Stimulated activated CD4-positive, alpha-beta T cell treated with anti-CD3 and anti-CD28 coated beads, Interleukin-1b, Interleukin-23, amount 100 ng/mL, for 1 hour (primary cell): ENCODE measurements at places on chromosomes 5 and 9.
A peak's percentile ranks its signal among the peaks of the same experiment; 100 is the strongest.

DNA sequence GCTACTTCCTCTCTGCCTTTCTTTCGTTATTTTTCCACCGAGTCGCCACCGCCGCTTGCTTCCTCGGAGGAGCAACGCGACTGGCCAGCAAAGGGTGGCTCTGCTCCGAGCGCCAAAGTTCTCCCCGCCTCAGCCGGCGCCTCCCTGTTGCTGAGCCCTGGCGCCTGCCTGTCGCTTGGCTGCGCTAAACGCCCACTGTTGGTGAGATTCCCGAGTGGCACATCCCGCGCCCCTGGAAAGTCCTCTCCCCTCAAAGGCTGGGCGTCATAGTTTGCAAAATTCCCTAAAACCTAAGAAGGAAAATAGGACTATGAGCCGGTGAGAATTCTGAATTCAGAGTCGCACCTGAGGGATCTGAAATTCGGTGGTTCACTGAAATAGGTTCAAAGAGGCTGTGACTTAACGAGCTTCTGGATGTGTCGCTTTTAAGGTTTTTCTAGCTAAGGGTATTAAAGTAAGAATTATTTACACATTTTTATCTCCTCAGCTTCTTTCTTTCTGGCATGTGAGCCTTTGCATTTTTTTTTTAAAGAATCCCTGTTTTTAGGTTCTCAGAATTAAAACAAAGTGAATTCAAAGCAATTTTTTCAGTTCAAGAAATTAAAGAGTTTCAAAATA lies at the start of gene GRIN3A:
Gene GRIN3A (minus strand): TSS at position 82 of the 618 bp plus-strand sequence. CDS start 668 bp downstream, outside the sequence.
- no peak for DNase-seq

DNA sequence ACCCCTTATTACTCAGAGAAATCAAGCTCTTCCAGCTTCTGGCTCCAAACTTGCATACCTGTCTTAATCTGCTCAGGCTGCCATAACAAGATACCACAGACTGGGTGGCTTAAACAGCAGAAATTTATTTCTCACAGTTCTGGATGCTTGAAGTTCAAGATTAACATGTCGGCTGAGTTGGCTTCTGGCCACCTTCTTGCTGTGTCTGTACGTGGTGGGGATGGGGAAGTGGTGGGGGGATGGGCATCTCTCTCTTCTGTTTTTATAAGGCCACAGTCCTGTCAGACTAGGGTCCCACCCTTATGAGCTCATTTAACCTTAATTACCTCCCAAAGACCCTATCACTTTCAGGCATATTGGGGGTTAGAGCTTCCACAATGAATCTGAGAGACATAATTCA lies 140.5 kb downstream of the SV2C start:
- no peak for DNase-seq

GRCh38 chr9:110837401-110838005 lies 168.9 kb downstream of the MUSK start:
- DNase-seq, result no peak

GRCh38 chr5:10533226-10533625 lies 30.6 kb upstream of the ANKRD33B start:
- DNase-seq, result no peak

- DNase-seq, result no peak
Observed at GRCh38 chr9:73011181-73011750, 58.4 kb upstream of the ALDH1A1 start.

GRCh38 chr5:127012916-127013315 lies 17.4 kb downstream of the MARCHF3 start:
- DNase-seq, result no peak

DNA sequence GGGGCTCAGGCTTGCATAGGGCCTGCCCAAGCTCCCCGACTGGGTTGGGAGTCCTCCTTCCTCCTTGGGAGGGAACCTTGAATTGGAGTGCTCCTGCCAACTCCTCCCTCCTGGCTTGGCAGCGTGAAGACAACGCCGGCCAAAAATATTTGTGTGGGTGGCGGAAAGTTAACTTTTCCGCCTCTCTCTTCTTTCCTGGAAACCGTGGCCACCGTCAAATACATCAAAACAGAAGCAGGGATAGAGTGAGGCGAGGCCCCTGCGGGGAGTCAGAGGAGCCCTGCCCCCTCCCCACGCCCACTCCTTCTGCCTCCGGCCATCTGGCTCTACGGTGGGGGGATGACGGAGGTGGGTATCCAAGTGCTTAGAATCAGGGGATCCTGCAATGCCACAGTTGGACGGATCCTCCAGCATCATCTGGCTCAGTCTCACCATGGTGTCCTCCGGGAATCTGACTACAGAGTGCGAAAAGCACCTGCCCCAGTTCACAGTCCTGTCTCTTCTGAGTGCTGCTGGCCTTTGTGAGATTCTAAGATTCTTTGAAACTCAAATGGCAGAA lies 25.2 kb upstream of the SYNPO start:
- no peak for DNase-seq

GRCh38 chr5:94375801-94376200 lies 242.6 kb downstream of the KIAA0825 start:
- no peak for DNase-seq

DNA sequence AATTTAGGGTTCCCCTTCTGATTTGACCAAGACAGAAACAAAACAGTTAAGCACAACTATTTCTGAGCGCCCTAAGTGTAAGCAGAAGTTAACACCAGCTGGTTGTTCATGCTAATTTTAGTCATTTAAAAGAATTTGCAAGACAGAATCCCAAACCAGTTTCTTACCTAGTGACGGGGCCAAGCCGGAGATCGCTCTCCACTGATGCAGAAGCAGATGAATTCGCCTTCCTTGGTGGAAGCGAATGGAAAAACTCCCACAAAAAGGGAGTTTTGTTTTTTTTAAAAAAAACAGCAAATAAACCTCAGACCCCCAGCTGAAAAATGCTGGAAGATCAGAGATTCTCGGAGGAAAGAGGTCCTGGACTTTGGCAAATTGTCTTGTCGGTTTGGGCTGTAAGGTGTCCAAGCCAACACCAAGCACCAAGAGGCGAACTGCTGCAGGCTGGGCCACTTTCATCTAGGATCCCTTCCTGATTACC lies 47.4 kb upstream of the GLDC start:
- no peak for DNase-seq

DNA sequence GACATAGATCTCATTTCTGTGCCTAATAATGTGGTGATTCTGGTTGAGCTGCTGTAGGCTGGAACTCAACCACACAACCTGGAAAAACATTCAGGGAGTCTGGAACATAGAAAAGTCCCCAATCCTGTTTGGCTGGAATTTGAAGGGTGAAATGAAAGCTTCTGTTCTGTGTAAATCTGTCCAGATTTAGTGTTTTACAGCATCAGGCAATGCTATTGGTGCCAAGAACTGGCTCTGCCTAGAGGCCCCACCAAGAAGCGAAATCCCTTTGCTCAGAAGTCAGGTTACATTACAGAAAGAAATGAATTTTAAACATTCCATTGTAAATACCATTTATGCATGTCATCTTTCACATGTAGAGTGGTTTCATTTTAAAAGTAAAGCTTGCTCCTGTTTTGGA lies 56.3 kb downstream of the TMEM174 start:
- no peak for DNase-seq

GRCh38 chr9:81825846-81826516 lies 102.2 kb upstream of the SPATA31D4 start:
- DNase-seq, result no peak

GRCh38 chr5:112534611-112535255 lies 115.7 kb upstream of the EPB41L4A start:
- no peak for DNase-seq

DNA sequence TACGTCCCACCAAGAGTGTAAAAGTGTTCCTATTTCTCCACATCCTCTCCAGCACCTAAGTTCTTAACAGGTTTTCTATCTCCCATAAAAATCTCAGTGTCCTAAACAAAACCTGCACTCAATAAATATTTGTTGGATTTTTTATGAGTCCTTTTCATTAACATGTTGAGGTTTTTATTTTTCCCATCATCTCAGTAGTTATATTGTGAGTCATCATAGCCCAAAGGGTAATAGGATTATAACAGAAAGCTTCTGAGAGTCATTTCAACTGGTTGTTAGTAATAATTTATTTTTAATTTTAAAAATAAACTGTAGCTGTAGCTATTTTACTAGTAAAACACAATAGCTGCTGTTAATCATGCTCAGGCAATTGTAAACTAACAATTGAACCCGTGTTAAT lies 331.6 kb upstream of the SLC30A5 start:
- DNase-seq, result no peak

GRCh38 chr9:5800969-5801738 lies 31.8 kb downstream of the ERMP1 start:
- no peak for DNase-seq

GRCh38 chr5:113182658-113183344 lies 206.2 kb downstream of the DCP2 start:
- DNase-seq, result no peak

DNA sequence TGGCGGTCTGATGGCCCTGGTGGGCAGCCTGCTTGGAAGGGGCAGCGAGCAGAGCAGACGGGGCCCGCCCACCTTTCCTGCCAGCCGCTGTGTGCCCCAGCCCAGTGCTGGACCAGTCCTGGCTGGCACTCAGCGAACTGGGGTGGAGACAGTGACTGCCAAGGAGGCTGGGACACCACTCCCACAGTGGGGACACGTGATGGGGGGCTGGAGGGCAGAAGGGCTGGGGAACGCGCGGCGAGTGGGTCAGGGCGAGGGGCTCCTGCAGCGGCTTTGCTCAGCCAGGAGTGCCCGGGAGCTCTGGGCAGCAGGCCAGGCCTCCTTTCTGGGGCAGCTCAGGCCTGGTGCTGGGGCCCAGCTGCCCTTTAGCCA lies 19.5 kb downstream of the NCS1 start:
- no peak for DNase-seq

DNA sequence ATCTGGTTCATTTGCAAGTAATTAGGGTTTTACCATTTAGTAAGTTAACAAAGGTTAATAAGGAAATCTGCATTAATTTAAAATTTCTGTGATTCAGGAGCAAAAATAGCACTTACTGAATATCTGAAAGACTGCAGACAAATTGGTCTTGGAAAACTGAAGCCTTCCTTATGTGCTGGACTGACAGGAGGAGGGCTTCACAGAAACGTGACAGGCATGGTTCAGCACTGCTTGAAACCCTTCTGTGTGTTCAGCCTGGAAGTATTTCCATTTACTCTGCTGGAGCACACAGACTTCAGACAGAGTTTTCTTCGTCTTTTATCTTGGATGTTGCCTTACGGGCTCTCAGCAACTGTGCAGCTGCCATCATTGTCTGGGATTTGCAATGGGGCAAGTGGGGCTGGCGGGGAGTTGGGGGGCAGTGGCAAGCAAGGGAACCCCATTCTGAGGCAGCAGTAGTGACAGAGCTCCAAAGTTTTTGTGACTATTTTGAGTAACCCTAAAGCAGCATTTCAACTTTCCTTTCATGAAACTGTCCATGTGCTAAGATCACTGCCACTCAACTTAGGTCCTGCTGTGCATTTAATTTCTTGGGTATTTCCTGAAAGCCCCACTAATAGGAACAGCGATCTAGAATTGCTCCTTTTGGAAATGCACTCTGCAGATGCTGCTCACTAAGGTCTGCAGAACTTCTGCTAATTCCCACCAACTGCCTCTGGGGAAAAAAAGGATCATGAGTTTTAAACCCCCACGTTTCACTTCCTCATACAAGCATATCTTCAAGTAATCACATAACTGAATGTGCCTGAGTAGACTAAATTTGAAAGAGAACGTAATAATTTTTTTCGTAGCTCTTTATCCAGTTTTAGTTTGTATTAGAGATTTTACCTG lies 56.6 kb downstream of the KCNN2 start:
- no peak for DNase-seq

DNA sequence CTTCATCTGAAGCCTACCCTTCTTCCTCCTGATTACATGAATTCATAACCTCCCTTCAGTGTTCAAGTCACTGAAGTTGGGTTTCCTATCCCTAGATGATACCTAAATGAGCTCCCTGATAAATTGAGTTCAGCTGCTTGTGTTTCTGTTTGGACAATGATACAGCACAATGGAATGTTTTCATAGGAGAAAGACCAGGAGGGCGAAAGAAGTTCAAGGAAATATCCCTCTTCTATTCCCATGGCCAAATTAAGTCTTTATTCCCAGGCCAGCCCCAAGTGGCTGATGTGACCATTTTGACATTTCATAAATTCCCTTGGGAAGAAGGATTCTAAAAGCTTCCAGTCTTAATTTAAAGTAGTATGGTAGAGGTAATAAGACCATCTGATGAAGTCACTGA lies 555.8 kb upstream of the CLINT1 start:
- DNase-seq, result no peak

DNA sequence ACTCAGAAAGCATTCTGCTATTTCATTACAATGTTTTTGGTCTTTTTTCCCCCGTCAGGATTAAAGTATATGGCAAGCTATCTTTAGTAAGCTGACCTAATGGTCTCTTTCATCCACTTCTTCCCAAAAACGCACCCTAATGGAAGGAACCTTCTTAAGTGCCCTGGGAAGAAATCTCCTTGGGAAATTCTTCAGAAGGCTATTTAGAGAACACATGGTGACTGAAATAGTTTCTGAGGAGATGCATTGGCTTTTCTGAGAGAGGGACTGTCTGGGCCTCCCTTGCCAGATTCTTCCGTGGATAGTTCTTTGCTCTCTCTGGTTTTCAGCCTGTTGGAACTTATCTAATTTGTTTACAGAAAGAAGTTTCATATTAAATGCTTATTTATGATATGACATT lies 524.1 kb upstream of the MEF2C start:
- DNase-seq, result no peak

- DNase-seq, result peak; percentile 64
Observed at GRCh38 chr5:174419540-174420132, 304.7 kb upstream of the MSX2 start.

DNA sequence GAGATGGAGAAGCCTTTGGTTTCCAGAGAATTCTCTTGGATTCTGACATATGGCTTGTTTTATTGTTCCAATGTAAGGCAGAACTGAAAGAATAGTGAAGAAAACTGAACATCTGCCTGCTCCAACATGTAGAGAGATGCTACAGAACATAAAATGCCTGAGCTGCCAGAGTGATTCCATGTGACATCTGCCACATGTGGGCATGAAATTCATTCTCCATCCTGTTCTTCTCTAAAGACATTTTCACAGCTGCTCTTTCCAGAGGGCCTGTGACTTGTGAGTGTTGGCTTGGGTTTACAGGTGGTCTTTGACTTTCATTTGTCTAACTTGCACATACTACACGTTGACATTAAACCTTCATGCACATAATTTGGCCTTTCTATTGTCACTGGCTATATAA lies 33.7 kb upstream of the TXN start:
- no peak for DNase-seq

- no peak for DNase-seq
Observed at GRCh38 chr5:131198625-131199024, 27.9 kb downstream of the LYRM7 start.

DNA sequence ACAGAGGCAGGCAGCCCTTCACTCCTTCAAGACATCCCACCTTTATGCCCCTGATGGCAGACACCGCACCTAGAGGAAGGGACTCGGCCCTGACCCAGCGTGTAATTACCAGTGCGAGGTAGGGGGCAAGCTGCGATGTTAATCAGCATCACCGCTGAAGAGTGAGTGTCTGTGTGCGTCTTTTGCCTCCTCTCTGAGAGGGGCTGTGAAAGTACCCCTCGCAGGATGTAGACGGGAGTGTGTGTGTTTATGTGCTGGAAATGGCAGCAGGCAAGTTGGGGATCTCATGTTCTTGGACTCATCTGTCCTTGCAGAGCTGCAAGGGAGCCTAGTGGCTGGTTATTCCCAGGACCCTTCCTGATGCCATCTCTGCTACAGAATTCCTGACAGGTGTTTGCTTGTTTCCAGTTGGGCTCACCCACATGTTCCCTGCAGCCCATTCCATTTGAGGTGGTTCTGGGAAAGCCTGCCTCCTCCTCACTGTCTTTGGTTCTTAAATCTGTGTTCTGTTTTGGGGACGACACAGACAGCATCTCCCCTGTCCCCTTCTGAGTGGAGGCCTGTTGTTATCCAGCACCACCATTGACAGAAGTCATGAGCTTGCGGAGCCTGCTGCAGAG lies 70.5 kb downstream of the ZNF618 start:
- no peak for DNase-seq

GRCh38 chr5:181221792-181222629 lies 1.1 kb upstream of the TRIM41 start:
- peak; percentile 99 for DNase-seq
